ENCODE measurements at places on chromosomes 4 and X.

- H3K4me1 ChIP-seq, result no peaks in the 10 kb centered on the region
- H3K4me3 ChIP-seq, result no peak overlapping the region
- no peaks in the 10 kb centered on the region for H3K27me3 ChIP-seq
- no peak for DNase-seq
- no peak overlapping the region for H3K27ac ChIP-seq
Measured at GRCh38 chr4:70788733-70789132, 51.0 kb downstream of the GRSF1 start.

DNA sequence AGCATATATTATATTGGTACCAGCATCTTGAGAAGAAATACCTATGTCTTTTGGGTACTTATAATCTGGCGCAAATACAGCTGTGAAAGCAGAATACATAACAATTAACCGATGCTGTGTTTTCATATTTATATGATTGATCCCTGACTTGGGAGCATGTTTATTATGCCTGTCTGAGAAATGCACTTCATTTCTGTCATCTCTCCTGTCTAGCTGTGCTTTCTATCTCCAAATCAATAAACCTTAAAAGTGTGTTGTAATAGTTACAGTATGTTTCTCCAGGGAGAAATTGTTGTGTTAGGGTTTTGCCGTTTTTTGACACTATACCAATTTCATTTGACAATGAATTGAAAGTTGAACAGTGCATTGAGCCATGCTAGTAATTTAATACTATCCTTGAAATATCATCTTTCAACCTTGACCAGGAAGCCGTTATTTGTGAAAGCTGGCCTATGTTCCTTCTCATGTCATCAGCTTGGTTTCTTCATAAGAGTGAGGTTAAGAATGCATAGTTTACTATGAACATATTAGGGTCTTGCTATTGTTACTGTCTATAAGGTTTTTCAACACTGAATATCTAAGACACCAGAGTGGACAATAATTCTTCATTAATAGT is 206.2 kb upstream of the PCDH18 start:
- no peak overlapping the region for H3K27ac ChIP-seq
- H3K36me3 ChIP-seq, result no peaks in the 10 kb centered on the region
- H3K4me1 ChIP-seq, result no peaks in the 10 kb centered on the region
- H3K4me3 ChIP-seq, result no peak overlapping the region
- no peak for DNase-seq

DNA sequence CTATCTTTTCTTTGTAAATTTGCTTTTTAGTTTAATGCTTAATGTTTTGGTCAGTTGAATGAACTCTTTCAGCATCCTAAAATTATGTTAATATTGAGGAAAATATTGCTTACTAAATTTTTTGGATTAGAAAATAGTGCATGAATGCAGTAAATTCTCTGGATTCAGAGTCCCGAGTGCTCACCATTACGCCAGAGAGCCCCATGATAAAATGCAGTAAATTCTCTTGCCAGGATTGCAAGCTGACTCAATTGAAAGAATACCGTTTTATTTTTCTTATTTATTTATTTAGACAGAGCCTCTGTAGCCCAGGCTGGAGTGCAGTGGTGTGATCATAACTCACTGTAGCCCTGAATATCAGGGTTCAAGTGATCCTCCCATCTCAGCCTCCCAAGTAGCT is 60.9 kb upstream of the ENPEP start:
- H3K4me1 ChIP-seq, result no peaks in the 10 kb centered on the region
- DNase-seq, result no peak
- H3K36me3 ChIP-seq, result no peaks in the 10 kb centered on the region
- no peak overlapping the region for H3K4me3 ChIP-seq
- H3K27me3 ChIP-seq, result no peaks in the 10 kb centered on the region

- H3K4me1 ChIP-seq, result peaks cover 31% of the 10 kb centered on the region
- H3K4me3 ChIP-seq, result no peak overlapping the region
- peaks cover 19% of the 10 kb centered on the region for H3K27me3 ChIP-seq
- no peaks in the 10 kb centered on the region for H3K36me3 ChIP-seq
- no peak for DNase-seq
Measured at GRCh38 chrX:150361070-150361776, 1.9 kb upstream of the MAMLD1 start.

GRCh38 chr4:181443021-181443420 is 800.2 kb upstream of the TENM3 start:
- DNase-seq, result no peak
- no peaks in the 10 kb centered on the region for H3K36me3 ChIP-seq
- no peaks in the 10 kb centered on the region for H3K4me1 ChIP-seq
- H3K27ac ChIP-seq, result no peak overlapping the region
- no peak overlapping the region for H3K4me3 ChIP-seq

DNA sequence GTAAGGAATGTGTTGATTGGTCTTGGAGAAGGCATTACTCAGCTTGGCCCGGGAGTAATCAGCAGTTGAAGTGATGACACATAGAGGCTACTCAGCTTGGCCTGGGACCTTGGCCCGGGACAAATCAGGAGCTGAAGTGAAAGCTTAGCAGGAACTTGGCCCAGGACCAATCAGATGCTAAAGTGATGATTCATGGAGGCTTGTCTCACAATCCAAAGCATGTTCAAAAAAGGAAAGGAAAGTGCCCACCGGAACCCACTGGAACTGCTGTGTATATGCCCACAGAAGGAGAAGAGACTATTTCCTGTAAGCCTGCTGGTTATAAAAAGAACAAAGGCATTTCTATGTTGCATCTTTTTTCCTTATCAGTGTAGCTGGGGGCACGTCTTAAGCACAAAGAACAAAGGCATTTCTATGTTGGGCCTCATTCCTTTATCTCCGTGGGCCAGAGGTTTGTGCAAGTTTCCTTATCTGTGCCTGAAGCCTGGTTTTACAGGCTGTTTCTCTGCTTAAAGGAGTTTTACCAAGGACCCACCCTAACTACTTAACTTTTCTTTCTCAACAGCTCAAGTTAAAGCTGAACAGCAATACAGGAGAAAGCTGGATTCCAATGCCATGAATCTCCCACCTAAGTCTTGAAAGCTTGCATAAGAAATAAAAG is 1176.7 kb downstream of the NLGN4X start:
- no peaks in the 10 kb centered on the region for H3K27me3 ChIP-seq
- no peaks in the 10 kb centered on the region for H3K4me1 ChIP-seq
- no peak overlapping the region for H3K4me3 ChIP-seq

DNA sequence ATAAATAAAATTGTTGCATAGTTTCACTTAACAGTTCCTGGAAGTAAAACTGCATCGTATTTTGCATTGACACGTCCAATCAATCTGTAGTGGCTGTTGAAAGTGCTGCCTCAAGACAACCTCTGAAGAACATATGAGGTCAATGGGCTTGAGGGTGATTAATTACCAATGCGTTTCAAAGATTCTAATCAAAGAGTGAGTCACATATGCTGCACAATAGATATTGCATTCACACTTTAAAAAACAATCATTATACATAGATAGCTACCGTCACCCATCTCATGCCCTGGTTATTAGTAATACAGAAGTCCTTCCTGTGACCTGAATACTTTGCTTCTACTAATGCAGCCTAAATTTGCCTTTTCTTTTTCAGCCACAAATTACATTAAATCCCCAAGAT is 743.3 kb upstream of the SLIT2 start:
- H3K4me1 ChIP-seq, result no peaks in the 10 kb centered on the region
- no peak overlapping the region for H3K4me3 ChIP-seq
- no peaks in the 10 kb centered on the region for H3K36me3 ChIP-seq
- no peak overlapping the region for H3K27ac ChIP-seq

DNA sequence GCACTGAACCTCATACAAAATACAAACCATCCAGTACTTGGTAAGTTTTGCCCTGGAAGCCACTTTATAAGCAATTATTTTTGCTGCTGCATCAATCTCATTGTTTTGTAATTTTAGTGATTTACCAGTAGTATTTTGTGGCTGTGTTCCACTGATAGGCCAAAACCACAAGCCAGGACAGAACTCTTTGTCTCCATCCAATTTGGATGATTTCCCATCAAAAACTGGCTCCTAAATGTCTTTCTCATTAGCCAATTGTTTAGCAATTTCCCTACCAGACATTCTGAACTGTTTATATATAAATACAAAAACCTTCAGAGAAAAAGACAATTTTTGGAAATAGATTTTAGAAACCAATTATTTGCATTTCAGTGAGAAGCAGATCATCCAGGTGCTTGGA is 4.4 kb downstream of the GSPT2 start:
- no peaks in the 10 kb centered on the region for H3K36me3 ChIP-seq
- H3K4me3 ChIP-seq, result no peak overlapping the region
- H3K27me3 ChIP-seq, result peaks cover 3% of the 10 kb centered on the region
- DNase-seq, result no peak
- no peak overlapping the region for H3K27ac ChIP-seq
- peaks cover 6% of the 10 kb centered on the region for H3K4me1 ChIP-seq

DNA sequence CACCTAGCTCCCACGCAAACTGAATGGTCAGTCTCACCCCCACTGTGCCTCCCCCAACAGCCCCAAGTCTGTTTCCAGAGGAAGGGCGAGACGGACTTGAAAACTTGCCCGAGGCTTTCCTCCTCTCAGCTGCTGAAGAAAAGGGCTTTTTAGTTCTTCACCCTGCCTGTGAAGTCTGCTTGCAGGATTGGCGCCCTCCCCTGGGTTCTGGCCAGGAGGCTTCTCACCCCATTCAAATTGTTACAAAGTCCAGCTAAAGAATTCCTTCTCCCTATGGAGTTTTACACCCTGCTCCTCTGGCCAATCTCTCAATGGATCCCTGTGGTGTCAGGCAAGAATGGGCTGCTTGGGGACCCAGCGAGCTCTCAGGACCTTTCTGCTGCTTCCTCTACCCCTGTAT is 241.0 kb downstream of the AFF2 start:
- H3K27ac ChIP-seq, result no peak overlapping the region
- H3K27me3 ChIP-seq, result no peaks in the 10 kb centered on the region
- H3K4me3 ChIP-seq, result no peak overlapping the region
- no peaks in the 10 kb centered on the region for H3K4me1 ChIP-seq
- H3K36me3 ChIP-seq, result no peaks in the 10 kb centered on the region

- H3K36me3 ChIP-seq, result no peaks in the 10 kb centered on the region
- no peaks in the 10 kb centered on the region for H3K4me1 ChIP-seq
Measured at GRCh38 chrX:73447311-73447794, 500 bp downstream of the CDX4 start.

DNA sequence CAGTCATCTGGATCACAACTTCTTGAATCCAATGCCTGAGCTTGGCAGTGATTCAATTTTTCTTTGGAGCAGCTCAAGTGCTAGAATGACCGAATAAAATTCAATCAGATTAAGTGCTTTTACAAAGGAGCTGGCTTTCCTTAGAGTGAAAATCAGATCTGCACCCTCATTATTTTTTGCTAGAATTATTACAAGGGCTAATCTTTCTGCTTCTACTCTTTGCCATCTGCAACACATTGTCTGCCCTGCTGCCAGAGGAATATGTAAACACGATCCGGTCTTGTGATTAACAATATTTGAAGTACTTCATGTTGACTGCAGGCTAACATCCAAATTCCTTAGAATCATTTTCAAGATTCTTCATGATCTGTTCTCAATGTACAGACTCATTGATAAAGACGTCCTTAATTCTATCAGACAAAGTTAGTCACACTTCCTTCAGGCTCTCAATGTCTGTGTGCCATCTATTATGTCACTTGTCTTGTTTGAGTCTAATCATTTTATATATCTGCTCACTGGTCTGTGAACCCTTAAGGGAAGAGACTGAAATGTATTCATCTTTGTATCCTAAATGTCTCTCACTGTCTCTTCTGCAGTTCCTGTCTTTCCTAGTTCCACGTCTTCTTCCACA is 531.2 kb downstream of the GALNTL6 start:
- H3K36me3 ChIP-seq, result no peaks in the 10 kb centered on the region
- no peaks in the 10 kb centered on the region for H3K4me1 ChIP-seq
- H3K4me3 ChIP-seq, result no peak overlapping the region
- no peaks in the 10 kb centered on the region for H3K27me3 ChIP-seq
- no peak overlapping the region for H3K27ac ChIP-seq

GRCh38 chrX:120244395-120244734 is 6.2 kb upstream of the ZBTB33 start:
- H3K36me3 ChIP-seq, result no peaks in the 10 kb centered on the region
- peak overlapping the region; percentile 85 for H3K27ac ChIP-seq
- DNase-seq, result no peak
- peak overlapping the region; percentile 80 for H3K4me3 ChIP-seq

DNA sequence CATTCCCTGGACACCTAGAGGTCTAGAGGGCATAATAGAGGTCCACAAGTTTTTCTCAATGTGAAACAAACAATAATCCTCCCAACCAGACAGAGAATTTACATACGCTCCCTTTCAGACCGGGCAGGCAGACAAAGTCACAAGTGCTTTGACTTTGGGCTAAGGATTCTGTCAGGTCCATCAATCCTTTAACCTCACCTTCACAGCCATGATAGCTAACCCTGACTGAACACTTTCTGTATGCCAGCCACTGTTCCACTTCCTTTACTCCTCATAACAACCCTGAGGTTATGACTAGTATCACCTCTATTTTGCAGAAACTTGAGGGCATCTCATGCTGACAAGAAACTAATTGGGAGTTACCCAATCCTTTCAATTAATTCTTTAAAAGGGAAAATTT is 118.8 kb upstream of the AFF2 start:
- H3K4me1 ChIP-seq, result peaks cover 3% of the 10 kb centered on the region
- H3K36me3 ChIP-seq, result no peaks in the 10 kb centered on the region
- peak overlapping the region; percentile 27 for H3K4me3 ChIP-seq
- DNase-seq, result peak; percentile 32
- no peaks in the 10 kb centered on the region for H3K27me3 ChIP-seq

GRCh38 chr4:77465271-77465670 is 140.3 kb upstream of the CXCL13 start:
- H3K4me1 ChIP-seq, result no peaks in the 10 kb centered on the region
- no peak overlapping the region for H3K4me3 ChIP-seq
- H3K36me3 ChIP-seq, result no peaks in the 10 kb centered on the region
- no peak for DNase-seq
- H3K27ac ChIP-seq, result no peak overlapping the region

DNA sequence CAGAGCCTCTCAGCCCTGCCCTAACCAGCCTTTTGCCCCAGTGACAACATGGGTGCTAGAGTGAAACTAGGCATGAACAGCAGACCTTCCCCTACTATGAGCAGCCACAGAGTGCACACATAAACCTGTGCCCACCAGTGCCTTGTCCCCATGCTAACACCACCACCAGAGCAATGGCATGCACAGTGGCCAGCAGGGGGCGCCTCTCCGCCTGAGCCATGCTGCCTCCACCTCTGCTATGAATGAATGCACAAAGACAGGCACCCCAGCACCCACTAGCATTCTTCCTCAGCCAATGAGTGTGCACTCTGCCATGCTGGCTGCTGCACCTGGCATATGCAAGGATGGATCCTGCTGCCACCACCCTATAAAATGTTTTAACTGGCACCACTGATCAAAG is 286.9 kb upstream of the FGF16 start:
- H3K36me3 ChIP-seq, result no peaks in the 10 kb centered on the region
- H3K27me3 ChIP-seq, result no peaks in the 10 kb centered on the region
- no peaks in the 10 kb centered on the region for H3K4me1 ChIP-seq
- H3K4me3 ChIP-seq, result no peak overlapping the region

GRCh38 chr4:83646538-83647239 is 110.8 kb downstream of the GPAT3 start:
- no peak for DNase-seq
- H3K4me1 ChIP-seq, result no peaks in the 10 kb centered on the region
- H3K27me3 ChIP-seq, result no peaks in the 10 kb centered on the region
- H3K27ac ChIP-seq, result no peak overlapping the region
- no peaks in the 10 kb centered on the region for H3K36me3 ChIP-seq

DNA sequence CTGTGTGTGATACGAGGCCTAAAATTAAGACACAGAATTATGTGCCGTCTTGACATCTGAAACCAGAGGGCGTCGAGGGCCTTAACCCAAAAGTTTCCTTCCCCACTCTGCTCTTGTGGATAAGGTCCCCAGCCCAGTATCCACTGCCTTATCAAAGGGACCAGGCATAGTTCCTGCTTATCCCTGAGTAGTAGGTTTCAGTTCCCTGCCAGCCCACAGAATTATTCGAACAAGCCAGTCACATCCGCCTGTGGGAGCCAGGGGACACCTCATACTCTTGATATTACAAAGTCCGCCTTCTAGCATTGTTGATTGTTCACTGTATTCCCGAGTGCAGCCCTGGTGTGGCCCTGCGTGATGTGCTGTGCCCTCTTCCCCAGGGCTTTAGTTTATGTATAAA is 5.4 kb upstream of the MMRN1 start:
- H3K27me3 ChIP-seq, result no peaks in the 10 kb centered on the region
- no peaks in the 10 kb centered on the region for H3K4me1 ChIP-seq
- H3K4me3 ChIP-seq, result no peak overlapping the region
- no peaks in the 10 kb centered on the region for H3K36me3 ChIP-seq
